ENCODE measurements at places on chromosomes 11 and 22.

- DNase-seq, result no peak
Measured at GRCh38 chr22:31647523-31648320, 14.3 kb downstream of the PISD start.

DNA sequence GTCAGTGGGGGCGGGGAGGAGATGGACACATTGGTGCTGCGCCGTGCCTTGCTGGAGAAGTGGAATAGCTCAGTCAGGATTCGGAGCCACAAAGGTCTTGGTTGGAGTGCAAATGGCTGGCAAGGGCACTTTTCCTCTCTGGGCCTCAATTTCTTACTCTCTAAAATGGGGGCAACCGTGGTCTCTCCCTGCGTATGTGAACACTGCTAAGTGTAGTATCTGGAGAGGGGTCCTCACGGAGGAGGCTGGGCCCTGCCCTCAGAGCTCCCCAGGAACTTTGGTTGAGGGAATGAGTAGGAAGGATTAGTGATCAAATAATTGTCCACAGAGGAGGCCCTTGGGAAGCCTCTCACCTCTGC is 521 bp downstream of the P2RY6 start:
- no peak for DNase-seq

- DNase-seq, result no peak
Measured at GRCh38 chr11:44241851-44242250, 68.1 kb downstream of the ALX4 start.

DNA sequence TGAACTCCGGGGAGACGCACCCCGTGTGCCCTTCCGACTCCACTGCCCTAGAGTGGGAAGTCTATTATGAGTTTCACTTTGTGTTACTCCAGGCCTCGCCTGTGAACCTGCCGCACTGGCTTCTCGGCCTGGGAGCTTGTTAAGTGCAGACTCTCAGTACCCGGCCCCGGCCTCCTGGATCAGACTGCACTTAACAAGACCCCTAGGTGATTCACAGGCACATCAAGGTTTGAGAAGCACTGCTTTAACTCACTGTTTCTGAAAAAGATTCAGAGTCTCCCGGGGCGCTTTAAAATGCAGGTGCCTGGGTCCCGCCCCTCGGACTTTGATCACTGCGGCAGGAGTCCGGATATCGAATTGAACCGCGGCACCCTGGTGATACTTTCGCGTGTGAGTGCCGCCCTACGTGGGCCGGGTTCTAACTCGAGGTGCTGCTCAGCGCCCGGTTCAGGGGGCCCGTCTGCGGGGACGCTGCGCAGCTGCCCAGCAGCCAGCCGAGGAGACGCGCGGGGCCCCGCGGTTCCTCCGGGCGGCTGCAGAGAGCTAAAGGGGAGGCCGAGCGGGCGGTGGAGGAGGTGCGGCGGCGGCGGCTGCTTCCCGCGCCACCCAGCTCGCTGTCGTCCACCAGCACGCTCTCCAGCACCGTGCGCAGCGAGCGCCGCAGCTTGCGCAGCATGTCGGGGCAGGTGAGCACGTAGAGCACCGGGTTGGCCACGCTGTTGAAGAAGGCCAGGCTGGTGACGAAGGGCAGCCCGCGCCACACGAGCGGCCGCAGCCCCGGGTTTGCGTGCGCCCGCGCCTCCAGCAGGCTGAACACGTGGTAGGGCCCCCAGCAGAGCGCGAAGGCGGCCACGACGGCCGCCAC is 3.4 kb downstream of the PTGDR2 start:
- no peak for DNase-seq

DNA sequence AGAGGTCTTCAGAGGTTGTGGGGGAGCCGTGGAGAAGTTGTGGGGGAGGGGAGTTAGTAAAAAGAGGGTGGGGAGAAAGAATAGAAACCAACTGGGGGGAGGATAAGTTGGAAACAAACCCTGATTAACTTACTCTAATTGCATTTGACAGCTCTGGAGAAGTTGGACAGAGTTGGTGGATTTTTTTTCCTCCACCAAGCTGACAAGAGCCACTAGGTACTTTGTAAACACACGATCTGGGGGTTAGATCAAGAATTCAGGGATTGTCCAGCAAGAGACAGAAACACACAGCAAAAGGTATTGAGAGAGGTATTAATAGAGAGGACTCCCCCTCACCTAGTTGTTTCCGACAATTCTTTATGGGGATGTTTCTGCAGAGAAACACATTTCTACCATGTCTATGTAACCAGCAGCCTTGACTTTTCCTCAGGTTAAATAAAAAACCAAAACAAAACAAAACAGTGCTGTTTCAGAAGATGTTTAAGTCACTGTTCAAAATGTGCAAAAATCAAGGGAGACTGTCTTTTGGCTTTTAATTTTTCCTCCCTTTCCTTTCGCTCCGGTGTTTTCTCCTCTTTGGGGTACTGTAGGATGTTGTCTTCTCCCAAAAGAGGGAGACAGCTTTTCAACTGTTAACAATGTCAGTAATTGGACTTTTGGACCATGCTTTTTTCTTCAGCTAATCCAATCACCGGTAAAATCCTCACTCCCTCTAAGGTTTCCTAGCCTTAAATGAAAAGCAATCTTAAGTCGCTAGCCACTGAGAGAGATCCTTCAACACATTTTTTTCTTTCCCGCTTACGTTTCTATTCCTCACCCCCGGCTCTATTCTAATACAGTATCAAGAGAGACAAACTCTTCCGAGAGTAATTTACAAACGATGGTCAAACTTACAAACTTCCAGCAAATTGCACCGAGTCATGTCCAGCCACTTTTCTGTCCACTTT is 708 bp downstream of the MAML2 start:
- DNase-seq, result no peak

DNA sequence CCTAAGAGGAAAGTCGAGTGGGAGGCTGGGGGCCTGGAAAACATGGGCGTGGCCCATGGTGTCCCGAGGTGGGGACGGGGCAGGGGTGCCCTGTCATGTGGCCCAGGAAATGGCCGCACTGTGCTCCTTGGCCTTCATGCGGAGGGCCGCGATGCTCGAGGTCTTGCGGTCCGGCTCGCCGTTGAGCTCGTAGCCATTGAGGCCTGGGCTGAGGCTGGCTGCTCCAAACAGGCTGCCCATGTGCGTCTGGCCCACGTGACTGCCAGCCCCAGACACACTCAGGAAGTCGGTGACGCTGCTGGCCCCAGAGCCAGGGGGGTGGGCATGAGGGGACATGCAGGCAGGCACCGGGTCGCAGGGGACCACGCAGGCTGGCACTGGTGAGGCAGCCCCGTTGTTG is 45.2 kb downstream of the ALX4 start:
- no peak for DNase-seq

DNA sequence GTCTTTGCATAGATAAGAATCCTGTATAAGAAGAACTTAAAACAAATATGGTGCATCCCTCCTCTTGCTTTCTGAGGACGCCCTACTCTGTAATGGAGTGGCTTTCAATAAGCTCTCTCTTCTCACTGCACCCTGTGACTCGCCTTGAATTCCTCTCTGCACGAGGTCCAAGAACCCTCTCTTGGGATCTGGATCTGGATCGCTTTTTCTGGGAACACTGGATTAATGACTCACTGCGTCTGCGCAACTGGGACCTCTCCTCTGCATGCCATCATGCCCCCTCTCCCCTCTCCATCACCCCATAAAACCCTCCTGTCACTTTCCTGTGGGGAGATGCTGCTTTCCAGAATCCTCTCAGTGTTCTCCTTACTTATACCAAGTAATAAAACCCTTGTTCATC is 15.1 kb upstream of the CABP2 start:
- DNase-seq, result no peak

DNA sequence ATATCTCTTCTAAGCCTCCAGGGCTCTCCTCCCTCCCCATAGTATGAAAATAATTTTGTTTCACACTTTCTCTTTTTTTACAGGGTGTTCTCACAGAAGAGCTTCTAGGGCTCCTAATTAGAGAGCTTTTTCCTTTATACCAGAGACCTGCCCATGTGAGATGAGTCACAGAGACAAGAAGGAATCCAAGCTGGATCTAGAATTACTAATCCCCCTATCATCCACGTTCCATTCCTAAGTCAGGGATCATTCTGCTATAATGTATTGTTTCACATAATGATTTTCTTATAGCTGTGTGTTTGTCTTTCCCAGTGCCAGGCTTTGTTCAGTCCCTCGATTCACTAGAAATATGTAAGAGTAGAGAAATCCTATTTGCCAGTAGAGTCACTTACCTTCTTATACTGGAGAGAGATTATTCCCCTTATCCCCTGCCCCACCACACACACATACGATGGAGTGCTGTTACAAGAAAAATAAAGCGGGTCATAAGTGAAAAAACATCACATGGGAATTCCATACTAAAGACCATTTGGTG is 778.3 kb upstream of the LRRC4C start:
- DNase-seq, result no peak

GRCh38 chr11:63871962-63872799 is 33.3 kb downstream of the MARK2 start:
- DNase-seq, result peak; percentile 90

DNA sequence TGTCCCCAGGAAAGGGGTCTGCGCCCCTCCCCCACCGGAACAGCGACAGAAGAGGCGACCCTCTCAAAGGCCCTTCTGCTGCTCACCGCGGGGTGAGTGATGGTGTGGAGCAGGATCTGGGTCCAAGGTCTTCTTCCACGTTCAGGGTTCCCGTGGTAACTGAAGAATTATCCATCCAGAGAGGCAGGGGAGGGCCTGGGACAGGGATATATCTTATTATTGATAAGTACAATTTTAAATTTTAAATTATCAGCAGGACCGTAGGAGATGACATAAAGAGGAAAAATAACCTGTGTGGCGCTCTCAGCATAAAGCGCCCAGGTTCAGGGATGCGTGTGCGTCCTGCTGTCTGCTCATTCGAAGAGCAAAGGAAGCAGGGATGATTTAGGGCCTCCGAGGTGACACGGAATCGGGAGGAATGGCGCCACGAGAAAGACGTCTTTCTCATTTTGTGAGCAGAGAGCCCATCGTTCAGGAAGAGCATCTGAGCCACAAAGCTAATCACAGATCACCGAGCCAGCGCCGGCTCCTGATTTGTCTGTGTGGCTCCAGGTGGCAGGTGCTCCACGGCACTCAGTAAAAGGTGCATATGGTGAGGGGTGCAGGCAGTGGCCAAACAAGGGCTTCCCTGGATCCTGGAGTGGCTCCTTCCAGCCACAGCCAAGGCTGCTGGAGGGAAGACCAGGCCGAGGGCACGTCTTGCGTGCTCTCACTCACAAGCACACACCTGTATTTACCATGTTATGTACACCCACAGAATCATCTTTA is 19.3 kb downstream of the KRTAP5-5 start:
- no peak for DNase-seq

GRCh38 chr11:130209128-130209932 is 49.7 kb downstream of the ST14 start:
- DNase-seq, result peak; percentile 38

DNA sequence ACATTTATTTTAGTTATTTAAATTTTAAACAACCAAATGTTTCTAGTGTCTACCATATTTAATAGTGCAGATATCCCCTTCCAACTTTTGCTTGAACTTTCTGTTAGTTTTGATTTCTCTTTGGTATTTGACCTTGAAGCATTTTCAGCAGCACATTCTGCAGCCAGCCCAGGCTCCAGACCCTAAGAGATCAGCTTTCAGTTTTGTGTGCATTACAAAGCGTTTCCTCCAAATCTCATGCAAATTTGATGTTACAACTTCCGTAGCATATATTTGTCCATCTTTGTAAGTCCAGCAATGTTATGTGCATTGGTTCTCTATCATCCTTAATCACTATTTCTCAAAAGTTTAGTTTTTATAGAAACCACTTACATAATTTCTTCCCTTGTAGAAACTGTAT is 14.6 kb upstream of the SERGEF start:
- DNase-seq, result no peak

GRCh38 chr11:10322401-10322800 is 17.5 kb downstream of the ADM start:
- no peak for DNase-seq

DNA sequence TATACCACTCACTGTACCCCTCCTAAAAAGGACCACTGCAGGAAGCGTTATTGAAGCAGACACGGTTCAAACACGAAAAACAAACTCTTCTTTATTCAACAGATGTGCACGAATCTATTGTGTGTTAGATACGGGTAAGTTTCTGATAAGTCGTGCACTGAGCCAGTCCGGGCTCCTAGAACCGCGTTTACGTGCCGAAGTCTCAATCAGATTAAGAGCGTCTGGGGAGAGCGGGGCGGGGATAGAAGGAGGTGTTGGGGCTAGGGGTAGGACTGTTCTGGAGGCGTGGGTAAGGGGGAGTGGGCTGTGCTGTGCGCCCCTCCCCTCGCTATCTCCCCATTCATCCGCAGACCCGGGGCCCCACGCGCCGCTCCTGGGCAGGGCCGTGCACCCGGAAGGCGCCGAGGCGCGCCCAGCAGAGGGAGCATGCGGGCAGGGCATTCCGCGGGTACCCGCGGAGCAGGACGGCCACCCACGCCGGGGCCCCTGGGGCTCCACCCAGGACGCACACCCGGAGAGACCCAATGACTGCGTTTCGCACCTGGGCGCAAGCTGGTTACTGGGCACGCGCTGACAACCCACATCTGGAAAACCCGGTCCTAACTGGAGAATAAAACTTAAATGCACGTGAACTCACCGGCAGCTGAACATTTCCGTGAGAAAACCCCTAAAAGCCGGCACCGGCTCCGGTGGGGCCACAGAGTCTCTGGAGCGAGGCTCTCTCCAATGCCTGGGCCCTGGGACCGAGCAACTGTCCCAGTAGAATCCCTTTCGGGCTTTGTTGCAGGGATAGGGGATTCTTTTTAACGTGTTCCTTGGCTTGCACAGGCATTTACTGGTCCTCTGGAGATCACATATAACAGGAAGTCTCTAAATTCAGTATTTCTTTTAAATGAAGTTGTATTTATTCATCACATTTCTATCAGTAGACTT is 40.6 kb downstream of the WEE1 start:
- DNase-seq, result peak; percentile 90

- DNase-seq, result peak; percentile 63
Measured at GRCh38 chr22:46587492-46588278, 32.5 kb upstream of the GRAMD4 start.

DNA sequence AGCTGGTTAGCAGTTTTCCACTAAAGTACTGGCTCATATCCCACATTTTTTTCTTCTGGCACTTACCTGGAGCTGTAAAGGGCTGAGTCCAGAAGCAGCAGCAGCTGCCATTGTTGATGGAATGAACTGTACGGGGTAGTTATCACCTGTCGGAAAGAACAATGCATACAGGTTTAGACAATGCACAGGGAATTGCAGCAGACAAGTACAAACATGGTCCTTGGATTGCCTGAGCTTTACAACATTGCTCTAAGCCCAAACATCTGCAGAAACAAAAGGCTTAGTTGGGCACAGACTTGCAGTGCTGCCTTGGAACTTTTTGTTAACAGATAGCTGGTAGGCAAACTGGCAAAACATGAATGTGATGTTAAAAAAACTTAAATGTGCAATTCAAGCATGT is 258.8 kb downstream of the SOX6 start:
- no peak for DNase-seq

DNA sequence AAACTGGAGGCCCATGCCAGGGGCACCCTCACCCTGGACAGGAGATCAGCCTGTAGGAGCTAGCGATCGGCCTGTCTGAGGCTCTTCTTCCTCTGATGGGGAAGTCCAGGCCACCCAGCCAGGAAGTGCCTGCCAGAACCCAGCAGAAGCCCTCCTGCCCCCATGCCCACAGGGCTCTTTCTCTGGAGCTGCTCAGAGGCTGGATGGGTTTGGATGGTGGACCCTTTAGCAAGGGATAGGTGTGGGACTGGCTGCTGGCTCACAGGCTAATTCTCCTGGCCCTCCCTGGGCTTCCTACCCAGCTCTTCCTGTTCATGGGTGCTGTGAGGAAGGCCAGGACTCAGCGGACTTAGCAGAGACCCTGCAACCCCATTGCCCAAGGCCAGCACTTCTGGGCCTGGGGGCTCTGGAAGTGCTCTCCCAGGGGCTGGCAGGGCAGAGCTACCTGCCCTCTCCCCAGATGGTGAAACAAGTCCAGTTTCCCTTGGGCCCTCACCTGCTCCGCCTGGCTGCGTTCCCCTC is 7.6 kb downstream of the FXYD2 start:
- no peak for DNase-seq

GRCh38 chr22:23112472-23113012 is 29.2 kb downstream of the RSPH14 start:
- no peak for DNase-seq
